ENCODE measurements at places on chromosomes 1 and 21. TPM values are rescaled to one million over a fixed set of nuclear protein-coding genes. Genes with fewer than 3 reads are reported as not detected.

DNA sequence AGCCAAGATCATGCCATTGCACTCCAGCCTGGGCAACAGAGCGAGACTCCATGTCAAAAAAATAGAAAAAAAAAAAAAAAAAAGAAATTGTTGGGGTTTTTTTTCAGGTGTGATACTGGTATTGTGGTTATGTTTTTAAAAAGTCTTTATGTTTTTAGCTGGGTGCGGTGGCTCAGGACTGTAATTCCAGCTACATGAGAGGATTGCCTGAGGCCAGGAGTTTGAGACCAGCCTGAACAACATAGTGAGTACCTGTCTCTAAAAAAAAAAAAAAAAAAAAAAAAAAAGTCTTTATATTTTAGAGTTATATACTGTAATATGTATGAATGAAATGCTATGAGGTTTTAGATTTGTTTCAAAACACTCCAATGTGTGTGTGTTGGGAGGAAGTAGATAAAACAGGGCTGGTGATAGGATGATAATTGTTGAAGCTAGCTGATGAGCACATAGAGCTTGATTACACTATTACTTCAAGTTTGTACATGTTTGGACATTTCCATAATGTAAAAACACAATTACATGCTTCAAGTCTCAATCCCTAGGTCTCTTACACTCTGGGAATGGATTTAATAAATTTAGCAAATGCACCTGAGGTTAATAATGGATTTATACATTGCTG, 30.2 kb upstream of the ATP5PO start:
- no peak for DNase-seq

- no peak for DNase-seq
Observed at GRCh38 chr1:235989105-235989504, 75.8 kb downstream of the NID1 start.

- peak; percentile 54 for DNase-seq
Observed at GRCh38 chr1:47229031-47229885, 2.8 kb downstream of the TAL1 start.

DNA sequence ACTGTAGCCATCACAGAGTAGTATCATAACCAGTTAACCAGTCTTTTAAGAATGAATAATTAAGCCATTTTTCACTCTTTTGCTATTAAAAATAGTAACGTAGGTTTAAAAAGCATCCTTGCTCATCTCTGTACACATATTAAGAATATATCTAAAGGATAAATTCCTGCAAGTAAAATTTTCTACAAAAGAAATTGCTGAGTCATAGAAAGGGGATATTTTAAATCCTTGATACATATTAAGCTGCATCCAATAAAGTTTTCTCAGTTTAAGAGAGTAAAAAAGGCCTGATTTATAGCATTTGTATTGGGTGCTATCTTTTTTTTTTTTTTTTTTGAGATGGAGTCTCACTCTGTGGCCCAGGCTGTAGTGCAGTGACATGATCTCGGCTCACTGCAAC, 1.9 kb upstream of the CTH start:
- no peak for DNase-seq

DNA sequence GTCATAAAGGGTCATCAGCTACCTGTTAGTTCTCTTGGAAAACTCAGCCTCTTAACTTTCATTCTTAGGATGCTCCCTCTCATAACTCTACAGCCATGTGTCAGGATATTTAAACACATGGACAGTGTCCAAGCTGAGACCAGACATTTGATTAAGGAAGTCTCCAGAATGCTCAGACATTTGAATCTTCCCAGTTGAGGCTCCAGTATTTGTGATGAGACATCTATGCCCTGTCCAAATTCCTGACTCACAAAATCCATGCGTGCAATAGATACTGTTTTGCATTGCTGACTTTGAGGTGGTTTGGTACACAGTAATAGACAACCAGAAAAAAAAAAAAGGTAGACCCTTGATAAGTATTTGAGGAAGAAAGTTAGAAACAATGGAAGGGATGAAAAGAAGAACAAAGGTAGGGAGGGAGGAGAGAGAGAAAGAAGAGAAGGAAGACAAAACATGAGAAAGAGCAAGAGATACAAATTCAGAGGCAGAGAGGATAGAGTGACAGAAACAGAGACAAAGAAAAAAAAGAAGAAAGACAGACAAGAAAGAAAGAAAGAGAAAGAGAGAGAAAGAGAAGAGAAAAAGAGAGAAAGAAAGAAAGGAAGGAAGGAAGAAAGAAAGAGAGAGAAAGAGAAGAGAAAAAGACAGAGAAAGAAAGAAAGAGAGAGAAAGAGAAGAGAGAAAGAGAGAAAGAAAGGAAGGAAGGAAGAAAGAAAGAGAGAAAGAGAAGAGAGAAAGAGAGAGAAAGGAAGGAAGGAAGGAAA, 275.5 kb upstream of the PRMT6 start:
- DNase-seq, result no peak

DNA sequence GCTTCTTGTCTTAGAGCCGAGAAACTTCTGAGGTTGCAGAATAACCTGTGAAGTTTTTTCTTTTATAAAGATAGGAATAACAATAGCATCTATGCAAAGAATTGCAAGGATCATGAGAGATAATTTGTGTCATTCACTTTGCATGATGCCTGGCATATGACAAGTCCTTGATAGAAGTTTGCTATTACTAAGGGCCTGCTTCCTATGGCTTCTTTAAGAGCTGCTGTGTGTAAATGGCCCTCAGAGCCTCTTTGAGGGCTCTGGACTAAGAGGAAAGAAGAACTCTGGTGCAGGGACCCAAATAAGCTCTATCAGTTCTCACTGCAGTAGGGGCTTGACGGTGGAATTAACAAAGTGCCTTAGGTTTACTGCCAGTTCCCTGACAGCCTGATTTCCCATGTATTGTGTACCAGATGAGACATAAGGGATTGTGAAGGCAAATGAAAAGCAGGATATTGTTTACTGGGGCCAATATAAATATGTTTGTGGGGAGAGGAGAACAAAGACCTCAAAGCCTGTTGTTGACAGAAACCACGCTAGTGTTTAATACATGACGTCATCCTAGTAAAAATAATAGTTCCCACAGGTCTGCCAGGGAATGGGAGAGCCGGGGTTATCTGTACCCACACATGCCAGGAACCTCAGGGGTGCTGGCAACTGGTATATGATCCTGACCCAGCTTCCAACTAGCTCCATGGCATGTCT, 131.2 kb upstream of the UBE2U start:
- DNase-seq, result no peak

GRCh38 chr1:174114788-174115448, 44.4 kb upstream of the RABGAP1L start:
- DNase-seq, result peak; percentile 5

DNA sequence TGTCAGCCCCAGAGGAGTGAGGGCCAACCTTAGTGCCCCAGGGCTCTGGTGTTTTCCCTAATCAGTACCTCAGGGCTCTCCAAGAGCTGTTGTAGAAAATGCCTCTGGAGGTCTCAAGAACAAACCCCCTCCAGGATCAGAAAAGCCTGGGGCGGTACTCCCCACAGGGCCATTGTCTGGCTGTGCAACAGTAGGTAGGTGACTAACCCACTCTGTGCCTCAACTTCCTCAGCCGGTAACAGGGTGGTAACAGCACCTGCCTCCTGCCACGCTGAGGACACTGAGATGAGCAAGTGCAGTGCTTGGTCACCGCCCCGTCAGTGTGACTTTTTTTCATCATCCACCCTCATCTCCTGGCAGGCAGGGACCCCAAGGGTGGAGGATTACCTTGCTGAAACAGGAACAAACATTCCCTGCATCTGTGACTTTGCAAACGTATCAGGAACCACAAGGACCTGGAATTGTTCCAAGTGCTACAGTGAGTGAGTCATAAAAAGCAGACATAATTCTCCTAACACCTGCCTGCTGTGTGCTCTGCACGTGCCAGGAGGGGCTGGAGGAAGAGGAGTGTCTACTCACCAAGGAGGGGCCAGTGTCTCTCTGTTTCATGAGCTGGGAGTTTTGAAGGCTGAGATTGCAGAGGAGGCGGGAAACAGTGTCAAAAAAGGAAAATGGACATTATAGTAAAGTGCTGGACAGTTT, 440.8 kb downstream of the NPHP4 start:
- no peak for DNase-seq

Gene SIK1
- 2.3 TPM for polyA plus RNA-seq

DNA sequence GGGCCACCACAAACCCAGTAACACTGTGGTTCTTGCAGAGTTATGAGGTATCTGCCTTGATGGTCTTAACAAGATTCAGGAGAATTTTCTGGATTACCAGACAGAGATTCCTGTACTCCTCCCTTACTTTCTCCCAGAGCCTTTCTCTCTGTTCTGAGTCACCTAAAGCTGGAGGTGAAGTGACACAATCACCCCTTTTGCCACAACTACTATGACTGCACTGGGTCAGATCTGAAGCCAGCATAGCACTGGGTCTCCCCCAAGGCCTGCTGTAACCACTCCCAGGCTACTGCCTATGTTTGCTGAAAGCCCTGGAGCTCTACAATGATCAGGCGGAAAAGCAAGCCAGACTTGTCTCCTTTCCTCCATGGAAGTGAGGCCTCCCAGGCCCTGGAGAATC, 156.7 kb upstream of the NEGR1 start:
- no peak for DNase-seq

Gene PRR9
- not detected for polyA plus RNA-seq

All from muscle of back (tissue), 13 donors.